AG04449 (cell line): ENCODE measurements at places on chromosomes 3 and 15.

DNA sequence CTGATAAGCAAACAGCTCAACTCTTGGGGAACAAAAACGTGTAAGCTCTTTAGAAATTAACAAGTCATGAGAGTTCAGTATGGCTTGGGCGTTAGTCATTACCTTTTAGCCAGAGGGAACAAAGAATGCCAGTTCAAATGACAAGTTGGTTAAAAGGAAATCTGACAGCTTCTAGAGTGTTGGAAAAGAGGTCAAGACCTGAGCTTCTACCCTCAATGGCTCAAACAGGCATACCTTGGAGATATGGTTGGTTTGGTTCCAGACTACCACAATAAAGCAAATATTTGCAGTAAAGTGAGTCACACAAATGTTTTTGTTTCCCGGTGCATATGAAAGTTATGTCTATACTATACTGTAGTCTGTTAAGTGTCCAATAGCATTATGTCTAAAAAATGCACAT, 136.1 kb downstream of the CACNA1D start:
- no peak for DNase-seq

GRCh38 chr3:50365842-50366220, 6.5 kb upstream of the TMEM115 start:
- no peak for DNase-seq

DNA sequence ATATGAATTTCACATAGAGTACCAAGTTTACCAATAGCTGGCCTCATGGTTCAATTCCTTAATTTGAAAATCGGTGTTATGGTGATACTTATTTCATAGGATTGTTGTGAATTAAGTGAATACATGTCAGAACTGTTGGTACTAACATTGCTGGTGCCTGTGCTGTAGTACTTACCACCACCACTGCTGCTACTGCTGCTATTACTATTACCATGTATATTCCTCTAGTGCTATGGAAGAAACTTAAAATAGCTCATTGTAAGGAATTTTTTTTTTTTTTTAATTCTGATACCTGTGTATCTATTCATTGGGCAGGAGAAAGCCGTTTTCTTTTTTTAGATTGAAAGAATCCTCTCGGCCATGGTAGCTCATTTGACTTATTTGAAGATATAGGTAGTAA, 3.6 kb downstream of the FYTTD1 start:
- DNase-seq: no peak

GRCh38 chr15:93671387-93671943, 559.9 kb upstream of the MCTP2 start:
- DNase-seq: no peak

DNA sequence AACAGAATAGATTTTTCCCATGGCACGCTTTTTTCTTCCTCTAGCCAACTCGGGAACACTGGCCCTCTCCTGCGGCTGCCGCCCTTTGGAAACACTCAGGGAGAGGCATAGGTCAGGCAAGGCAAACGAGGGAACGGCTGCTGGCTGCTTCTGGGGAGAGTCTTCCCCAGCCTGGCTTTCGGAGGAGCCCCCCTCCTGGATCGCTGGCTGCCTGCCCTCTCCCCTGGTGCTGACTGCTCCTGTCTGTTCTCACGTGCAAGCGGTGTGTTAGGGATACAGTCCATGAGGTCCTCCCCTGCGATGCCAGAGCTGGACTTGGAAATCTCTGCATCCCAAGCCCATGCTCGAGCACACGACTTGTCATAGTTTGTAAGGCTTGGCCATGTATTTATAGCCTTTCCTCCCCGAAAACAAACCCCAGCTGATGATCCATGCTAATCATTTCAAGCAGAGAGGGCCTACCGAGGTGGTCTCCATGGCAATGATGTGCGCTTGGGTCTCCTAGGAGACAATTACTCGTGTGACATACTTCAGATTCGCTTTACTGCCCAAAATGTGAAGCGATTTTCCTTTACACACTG, 315.6 kb upstream of the ATP10A start:
- DNase-seq: no peak

GRCh38 chr3:144107923-144108322, 136.3 kb downstream of the DIPK2A start:
- no peak for DNase-seq

DNA sequence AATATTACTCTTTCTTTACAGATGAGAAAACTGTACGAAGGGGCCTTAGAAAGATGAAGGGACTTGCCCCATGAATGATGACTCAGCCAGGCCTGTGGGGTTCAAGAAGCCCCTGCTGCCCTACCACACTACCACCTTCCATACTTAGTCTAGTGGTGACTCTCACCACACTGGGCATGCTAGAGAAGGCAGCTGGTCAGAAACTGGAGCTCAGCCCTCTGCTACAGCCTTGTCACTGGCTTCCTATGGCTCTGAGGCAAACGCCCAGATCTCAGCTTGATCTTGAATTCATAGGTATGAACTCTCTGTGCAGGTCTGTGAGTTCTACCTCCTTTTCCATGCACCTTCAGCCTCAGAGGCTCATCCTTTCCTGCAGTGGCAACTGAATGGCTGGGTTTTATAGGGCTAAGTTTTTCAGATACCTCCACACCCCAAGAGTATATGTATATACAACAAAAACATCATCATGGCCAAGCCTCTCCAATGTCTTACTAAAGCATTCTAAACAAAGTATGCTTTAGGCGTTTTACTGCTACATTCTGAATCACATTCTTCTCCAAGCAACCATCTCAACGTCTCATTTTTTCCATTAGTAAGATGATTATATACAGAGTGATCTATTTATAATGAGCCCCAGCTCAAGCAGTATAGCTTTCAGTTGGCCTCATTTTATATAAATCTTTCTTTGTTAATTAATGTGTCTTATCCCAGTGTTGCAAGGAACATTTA, 234.1 kb downstream of the GREM1 start:
- peak; percentile 64 for DNase-seq

GRCh38 chr3:122021811-122022401, at the start of gene ILDR1:
Gene ILDR1 (minus strand): TSS chr3:122022247. CDS start chr3:122022077, 170 bp downstream.
- DNase-seq: no peak

DNA sequence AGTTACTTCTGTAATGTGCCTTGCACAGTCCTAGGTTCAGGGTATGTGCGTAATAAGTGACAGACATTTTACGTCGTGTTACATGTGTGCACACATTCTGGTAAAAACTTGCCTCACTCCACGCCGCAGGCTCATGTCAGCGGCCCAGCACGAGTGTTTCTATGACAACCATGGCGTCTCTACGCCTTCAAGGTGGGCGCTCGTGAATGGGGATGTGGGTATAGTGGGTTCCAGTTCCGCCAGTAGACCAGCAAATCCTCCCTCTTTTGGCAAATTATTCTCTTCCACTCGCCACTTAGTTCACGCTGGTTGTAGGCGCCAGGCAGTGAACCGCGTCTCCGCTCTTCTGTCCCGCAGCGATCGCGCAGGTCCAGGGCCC, 40.3 kb downstream of the CHST14 start:
- DNase-seq: no peak

DNA sequence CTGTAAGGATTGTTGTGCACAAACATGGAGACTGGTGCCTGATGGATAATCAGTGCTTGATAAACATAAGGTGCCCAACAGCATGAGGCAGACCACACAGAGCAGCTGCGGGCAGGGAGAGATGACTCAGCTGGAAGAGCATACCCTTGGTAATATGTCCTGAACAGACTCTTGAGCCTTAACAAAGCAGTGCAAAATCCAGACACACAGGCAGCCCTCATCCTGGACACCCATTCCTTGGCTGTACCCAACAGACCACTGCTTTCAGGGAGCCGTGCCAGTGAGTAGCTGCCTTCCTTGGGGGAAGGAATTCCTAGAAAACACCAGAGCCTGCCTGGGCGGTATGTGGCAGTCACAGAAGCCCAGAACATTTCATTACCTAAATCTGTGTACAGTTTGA, 156.2 kb downstream of the CLSTN2 start:
- DNase-seq: no peak

- no peak for DNase-seq
Observed at GRCh38 chr15:101198800-101199199, 53.0 kb downstream of the CHSY1 start.

DNA sequence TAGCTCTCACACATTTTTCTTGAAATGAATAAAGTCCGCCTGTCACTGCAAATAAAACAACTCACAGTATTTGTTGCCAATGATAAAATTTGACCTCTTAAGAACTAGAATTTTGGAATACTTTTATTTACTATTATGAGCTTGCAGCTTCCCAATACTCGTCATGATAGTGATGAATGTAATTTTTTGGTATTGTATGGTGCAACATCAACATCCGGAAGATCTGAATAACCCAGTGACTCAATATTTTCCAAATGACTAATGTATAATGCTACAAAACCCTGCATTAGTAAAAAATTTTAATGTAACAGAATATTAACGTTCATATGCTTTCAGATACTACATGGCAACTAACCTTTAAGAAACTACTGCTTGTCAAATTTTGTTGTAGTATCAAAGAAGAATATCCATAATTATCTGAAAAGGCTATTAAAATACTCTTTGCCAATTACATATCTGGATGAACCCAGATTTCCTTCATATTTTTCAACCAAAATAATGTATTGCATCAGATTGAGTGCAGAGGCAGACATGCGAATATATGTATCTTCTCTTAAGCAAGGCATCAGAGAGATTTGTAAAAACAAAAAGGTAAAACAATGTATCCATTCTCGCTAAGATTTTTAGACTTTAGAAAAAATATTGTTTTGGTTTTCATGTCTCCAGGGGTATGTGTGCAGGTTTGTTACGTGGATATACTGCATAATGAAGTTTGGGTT, 95.3 kb downstream of the IGF2BP2 start:
- DNase-seq: no peak

- no peak for DNase-seq
Observed at GRCh38 chr3:36548712-36549111, 168.4 kb downstream of the STAC start.

DNA sequence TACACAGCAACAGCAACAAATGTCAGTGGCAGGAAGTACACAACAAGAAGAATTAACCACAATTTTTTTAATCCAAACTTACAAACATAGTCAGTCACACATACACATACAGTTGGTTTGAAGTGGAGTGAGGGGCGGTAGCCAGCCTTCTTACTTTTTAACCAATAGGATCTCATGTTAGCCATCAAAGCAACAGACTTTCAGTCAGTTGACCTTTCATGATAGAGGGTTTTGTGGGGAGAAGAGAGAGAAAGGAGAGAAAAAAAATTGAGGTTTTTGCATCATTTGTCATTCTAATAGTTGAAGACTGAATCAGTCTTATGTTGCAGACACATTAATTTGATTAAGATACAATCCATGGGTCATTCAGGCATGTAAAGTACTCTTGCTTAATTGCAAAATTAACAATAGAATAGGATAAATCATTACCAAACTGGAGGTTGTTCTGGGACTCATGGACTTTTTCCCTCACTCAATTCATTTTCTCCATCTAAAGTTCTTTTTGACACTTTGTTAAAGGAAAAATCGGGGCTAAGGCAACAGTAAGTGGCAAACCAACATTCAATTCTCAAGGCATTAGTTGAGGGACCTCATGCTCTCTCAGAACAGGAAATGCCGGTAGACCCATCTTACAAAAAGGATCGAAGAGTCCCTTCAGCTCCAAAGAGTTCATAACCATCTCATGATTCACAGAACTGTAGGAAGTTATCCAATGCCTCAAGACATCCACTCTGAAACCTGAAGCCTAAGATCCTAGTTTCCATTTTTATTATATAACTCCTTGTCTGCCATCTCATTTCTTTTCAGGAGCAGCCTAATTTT, 159.5 kb upstream of the LPP start:
- DNase-seq: peak; percentile 58

DNA sequence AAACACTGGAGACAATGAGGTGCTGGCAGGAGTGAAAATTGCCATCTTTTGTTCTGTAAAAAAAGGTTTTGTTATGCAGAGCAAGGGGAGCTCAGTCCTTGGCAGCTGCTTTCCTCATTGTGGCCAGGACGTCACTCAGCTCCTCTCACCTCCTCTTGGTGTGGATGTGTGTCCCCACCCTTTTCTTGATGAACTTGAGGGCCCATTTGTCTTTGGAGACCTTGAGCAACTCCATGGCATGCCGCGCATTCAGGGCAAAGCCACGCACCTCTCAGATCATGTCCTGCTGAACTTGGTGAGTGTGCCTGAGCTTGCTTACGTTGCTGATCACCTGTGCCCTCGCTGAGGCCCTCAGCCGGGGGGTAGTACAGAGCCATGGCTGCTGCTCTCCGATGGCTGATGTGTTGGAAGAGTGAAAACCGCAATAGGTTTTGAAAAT, 24.5 kb upstream of the BDH1 start:
- DNase-seq: no peak

- no peak for DNase-seq
Observed at GRCh38 chr15:33679061-33679460, 289.2 kb upstream of the CHRM5 start.

GRCh38 chr3:23435318-23435717, 232.2 kb downstream of the UBE2E2 start:
- no peak for DNase-seq

- no peak for DNase-seq
Observed at GRCh38 chr3:80770106-80771074, 991.1 kb downstream of the GBE1 start.

GRCh38 chr3:153400641-153401040, 238.6 kb downstream of the RAP2B start:
- no peak for DNase-seq

GRCh38 chr15:83871808-83872559, 218.1 kb downstream of the ADAMTSL3 start:
- no peak for DNase-seq
